Thyroid gland (tissue), 4 donors: ENCODE measurements at places on chromosomes 5 and 9. TPM values are rescaled to one million over a fixed set of nuclear protein-coding genes. Genes with fewer than 3 reads are reported as not detected.
A peak's percentile ranks its signal among the peaks of the same experiment; 100 is the strongest.

- no peak for DNase-seq
Measured at GRCh38 chr5:134444941-134445471, 33.3 kb upstream of the CDKN2AIPNL start.

- no peak for DNase-seq
Measured at GRCh38 chr5:170375283-170375682, 13.9 kb downstream of the KCNMB1 start.

- DNase-seq = no peak
Measured at GRCh38 chr5:119395080-119395836, 39.4 kb downstream of the TNFAIP8 start.

DNA sequence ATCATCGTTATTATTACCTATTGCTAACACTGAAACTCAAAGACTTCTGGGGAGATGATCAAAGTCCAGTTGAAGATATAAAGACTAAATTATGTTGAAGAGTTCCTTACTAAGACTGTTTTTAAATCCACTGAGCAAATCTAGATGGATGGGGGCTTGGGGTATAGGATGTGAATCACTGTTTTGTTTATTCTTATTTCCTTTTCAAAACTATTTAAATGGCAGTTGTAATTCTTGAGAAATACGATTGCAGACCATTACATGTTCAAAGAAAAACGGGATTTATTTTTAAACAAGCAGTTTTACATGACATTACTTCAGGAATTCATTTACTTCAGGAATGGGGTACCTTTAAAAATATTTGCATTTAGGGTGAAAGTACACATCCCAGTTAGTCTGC is 4.3 kb downstream of the RASGRF2 start:
- DNase-seq = no peak

DNA sequence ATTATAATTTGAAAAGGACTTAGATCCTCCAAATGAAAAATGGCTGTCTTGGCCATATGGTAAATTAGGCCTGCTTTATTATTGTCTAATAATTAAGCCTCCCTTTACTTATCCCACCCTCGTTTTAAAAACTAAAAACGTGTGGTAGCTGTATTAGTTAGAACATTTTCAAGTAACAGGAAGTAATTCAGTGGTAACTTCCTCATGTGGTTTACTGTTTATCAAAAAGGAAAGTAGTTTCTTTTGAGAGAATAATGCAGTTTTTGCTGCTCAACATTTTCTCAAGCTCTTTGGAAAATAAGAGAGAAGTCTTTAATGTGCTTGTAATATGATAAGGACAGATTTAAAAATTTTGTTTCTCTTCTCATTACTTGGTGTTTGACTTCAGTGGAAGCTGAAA is 26.0 kb downstream of the ZCCHC7 start:
- no peak for DNase-seq

GRCh38 chr5:80481019-80481893 is 6.6 kb upstream of the FAM151B start:
- peak; percentile 42 for DNase-seq

The GRM6 gene
- not detected for total RNA-seq
